ENCODE measurements at places on chromosomes 11 and 22.

GRCh38 chr11:117724104-117724503, 72.9 kb downstream of the DSCAML1 start:
- DNase-seq: no peak

GRCh38 chr22:19434829-19435580, 2.7 kb downstream of the MRPL40 start:
- no peak for DNase-seq

DNA sequence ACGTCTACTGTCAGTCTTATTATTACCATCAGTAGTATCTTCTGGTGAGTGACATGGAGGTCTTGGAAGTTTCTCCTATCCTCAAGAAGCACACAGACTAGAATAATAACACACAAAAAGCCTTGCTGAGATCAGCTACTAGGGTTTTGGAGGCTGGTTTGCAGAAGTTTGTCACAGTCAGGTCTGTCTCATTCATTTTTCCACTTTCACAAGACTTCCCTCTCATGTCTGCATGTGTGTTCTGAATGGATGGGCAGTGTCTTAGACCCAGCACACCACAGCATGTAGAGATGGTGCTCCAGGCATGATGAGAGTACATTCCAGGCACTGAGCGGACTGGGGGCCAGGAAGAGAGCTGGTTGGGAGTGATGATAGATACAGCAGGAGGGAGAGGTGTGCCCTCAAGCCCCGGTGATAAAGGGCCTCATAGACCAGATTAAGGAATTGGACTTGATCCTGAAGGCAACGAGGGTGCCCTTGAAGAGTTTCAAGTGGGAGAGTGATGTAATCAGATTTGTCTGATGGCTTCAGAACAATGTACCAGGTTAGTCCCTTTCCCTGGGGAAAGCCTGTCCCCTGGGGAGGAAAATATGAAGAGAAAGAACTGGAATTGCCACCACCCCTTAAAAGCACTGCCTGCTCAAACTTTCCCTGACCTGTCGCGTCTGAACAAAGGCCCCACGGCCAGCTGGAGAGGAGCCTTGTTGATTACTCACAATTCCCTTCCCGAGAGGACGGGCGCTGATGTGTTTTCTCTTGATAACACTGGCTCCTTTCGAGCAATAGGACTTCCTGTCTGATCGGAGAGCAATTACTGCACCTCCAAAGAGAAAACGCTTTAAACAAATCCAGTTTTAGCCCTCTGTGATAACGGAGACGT, 45.1 kb upstream of the LMO2 start:
- DNase-seq: no peak

- DNase-seq: peak; percentile 27
These were observed at the start of gene CASP1 for GRCh38 chr11:105034813-105035620. CASP1 (minus strand) TSS chr11:105035144; CDS start chr11:105035113, 31 bp downstream.

GRCh38 chr11:116777056-116777455, 4.3 kb upstream of the BUD13 start:
- no peak for DNase-seq

GRCh38 chr11:119030029-119030328, 698 bp downstream of the SLC37A4 start:
- DNase-seq: no peak

DNA sequence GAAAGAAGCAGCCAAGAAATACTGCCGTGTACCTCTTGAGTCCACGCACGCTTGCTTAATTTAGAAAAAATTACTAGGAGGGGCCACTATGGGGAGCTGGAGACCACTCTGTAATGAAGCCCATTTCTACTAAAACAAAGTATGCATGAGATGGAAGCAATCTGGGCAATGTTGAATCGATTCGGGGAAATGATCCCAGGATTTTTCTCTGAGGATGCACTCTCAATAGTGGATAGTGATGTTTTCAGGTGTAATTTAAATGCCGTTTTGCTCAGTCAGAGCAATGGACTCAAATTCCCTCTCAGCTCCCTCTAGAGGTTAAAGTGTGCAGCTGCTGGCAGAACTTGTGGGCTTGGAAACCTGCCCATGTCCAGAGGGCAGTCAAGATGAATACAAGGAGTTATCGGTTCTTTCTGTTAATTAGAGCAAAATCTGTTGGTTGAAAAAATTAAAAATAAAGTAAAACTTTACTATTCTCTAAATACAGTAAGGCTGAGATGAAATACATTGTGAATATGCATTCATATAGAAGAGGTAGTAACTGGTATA, 64.1 kb downstream of the ME3 start:
- DNase-seq: peak; percentile 4

GRCh38 chr11:74592063-74592440, 330 bp upstream of the POLD3 start:
- DNase-seq: no peak

DNA sequence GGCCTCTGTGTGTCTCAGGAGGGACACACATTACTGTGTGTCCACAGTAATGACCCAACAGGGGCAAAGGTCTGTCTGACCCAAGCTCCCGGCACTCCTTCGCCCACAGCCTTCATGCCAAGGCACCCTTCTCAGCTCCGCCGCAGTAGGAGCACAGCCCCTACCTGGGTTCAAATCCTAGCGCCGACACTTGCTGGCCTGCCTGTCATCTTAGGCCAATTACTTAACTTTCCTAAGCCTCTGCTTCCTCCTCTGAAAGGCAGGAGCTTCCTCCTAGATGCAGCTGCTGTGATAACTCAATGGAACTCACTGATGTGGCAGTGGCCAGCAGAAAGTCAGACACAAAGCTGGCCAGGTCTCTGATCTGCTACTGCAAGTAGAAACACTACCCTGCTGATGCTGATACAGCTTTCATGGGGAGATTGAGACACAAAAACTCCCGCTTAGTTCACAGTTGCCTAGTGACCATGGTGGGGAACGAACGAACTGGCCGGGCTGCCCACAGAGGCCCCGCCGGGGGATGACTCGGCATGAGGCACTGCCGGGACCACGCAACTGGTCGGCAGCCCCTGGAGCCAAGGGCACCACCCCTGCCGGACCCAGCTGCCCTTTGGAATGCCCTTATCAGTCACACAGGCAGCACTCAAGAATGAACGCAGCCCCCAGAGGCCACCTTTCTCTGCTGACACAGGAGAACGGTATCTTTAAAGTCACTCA, 8.1 kb downstream of the EHD1 start:
- DNase-seq: no peak

GRCh38 chr11:43576320-43576802, 104.2 kb upstream of the HSD17B12 start:
- no peak for DNase-seq

DNA sequence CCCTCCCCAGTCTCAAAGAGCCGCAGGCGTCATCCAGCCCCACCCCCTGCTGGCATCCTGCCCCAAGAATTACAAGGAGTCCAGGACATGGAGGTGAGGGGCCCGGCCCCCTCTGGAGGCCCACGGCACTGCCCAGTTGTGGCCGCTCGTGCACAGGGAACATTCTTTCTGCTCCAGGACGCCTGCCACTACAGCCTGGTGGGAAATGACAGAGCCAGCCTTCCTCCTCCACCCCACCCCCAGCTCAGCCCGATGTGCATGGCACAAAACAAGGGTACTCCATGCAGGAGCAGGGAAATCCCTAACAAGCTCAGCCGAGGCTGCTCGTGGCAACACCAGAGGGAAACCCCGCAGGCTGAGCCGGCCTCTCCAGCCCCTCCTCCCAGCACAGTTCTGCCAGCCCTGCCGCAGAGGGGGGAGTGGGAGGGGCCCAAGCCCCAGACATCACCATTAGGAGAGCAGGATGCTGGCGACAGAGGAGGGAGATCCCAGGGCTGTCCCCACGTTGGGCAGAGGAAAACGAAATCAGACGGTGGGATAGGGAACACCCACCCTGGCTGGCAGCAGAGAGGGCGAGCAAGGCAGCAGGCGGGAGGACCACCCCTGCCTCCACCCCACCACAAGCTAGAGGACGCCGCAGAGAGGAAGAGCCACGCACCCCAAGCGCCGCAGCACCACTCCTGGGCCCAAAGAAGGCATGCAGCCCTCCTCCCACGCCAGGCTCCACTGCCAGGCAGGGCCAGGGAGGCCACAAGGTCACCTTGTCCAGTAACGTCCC, 10.0 kb downstream of the IGSF9B start:
- DNase-seq: no peak

DNA sequence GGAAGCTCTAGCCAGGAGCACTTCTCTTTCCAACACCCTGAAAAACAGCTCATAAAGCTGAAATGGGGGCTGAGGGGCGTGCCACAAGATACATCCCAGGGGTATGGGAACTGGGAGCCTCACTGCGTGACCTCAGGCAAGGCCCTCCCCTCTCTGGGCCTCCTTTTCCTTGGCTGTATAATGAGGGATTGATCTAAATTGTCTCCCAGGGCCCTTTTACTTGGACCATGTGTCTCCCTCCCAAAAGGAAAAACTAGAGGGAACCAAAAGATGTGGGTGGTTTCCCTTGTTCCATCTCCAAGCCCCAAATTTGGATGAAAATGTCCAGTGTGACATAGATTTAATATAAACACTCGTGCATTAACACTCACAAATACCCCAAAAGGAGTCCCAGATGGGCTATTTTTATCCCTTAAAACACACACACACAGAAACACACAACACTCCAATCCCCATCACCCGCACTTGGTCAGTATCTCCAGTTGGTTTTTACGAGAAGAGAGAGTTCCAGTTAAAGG, 25.9 kb upstream of the SMTN start:
- DNase-seq: no peak

DNA sequence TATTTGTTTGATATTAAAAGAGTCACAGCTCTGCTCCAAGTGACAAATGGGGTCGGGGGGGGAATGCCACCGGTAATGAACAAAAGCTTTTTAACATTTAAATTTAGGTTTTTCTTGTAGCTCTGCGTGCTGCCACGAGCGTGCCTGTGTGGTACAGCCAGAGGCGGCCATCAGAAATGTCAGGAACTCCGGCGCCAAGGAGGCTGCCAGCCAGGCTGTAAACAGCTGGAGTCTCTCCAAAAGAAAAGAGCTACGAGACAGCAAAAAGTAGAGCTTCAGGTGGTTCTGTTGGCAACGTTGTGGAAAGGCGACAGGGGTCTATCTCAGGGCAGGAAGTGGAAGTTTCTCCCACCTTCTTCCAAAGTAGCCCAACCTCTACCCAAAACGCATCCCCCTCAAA, 532.8 kb downstream of the OPCML start:
- no peak for DNase-seq

DNA sequence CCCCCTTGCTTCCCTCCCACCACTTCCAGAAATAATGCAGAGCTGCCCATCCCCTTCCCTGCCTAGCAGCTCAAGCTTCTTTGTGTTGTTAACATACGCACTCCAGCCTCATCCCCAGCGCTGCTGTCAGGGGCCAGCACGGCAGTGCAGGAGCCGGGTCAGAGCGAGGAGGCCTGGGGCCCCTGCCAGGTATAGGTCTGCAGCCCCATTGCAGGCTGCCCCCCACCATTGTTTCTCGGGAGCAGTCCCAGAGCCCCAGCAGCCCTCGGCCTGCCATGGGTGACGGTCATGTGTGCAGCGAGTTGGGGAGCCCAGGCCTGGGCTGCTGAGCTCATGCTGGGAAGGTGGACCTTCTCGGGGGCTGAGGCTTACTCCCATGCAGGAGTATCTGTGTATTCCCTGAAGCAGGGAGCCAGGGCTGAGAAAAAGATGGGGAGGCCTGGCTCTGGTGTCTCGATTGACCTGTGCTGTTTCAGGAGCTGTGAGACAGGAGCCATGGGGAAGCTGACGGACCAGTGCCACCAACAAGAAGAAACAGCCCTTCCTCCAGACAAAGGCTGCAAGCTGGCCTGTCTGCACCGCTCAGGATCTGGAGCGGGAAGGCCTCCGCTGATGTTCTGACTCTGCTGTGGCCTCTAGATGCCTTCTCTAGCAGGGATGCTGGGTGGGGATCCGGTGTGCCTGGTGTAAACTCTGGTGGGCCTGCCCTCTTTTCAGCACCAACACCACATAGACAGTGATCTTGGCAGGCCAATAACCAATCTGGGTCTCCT, 220.5 kb upstream of the B3GAT1 start:
- no peak for DNase-seq

DNA sequence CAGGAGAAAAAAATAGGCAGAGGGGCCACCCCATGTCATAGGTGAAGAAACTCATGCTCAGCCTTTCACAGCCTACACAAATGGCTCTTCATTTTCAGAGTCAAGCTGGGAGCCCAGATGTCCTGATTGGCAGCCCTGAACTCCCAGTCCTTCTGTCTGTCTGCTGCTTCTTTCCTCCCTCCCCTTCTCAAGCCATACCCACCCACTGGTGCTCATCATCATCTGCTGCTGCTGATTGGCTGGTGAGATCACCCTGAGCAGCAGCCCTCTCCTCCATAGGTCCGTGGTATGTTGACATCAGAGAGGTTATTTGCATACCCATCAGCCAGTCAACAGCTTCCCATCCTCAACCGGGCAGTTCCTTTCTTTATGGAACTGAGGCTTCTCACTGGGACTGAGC, 46.1 kb upstream of the PRDM11 start:
- DNase-seq: no peak

GRCh38 chr22:49268924-49269323, 558.7 kb downstream of the BRD1 start:
- no peak for DNase-seq

GRCh38 chr11:122599434-122599833, 56.1 kb upstream of the UBASH3B start:
- DNase-seq: no peak

DNA sequence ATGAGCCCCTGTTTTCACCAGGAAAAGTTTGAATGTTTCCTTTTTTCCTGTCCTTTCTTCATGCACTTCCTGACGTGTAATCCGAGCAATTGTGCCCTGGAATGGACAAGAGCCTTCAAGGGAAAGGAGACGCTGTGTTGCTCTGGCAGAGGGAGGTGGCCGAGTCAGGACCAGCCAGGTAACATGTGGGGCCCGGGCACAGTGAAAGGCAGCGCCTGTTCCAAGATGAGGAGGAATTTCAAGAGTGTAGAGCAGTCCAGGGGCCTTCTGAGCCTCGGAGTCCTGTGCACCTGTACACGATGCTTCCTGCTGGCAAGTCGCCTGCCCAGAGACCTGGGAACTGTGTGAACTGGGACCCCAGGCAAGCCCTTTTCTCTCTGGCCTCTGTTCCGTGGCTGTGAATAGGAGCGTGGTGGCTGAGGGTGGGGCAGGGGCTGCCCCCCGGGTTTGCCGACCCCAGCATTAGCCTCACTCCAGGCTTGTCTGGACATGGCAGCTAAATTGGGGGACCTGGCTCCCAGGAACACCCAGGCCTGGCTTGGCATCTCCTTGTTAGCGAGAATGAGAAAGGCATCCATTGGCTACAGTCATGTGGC, 92.0 kb downstream of the MYEOV start:
- no peak for DNase-seq

DNA sequence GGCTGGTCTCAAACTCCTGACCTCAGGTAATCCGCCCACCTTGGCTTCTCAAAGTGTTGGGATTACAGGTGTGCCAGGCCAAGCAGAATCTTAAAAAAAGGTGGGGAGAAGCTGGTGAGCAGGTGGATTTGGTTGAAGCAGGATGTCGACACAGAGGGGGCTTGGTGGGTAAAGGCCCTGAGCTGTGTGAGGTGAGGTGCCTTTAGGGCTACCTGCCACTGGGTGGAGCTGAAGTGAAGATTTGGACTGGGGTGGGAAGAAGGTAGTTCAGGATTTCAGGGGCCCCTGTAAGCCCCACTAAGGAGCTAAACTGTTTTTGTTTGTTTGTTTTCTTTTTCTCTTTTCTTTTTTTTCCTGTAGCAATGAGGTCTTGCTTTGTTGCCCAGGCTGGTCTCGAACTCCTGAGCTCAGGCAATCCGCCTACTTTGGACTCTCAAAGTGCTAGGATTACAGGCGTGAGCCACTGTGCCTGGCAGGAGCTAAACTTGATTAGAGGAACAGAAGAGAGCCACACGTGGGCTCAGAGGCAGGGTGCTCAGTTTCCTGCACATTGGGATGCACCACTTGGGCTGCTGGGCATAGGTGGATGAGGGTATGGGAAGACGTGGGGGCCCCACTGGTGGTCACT, 6.0 kb downstream of the P2RX6 start:
- DNase-seq: no peak

- DNase-seq: no peak
These were observed 7.5 kb upstream of the MYH9 start for GRCh38 chr22:36395055-36395849.

GRCh38 chr11:68574308-68574707, 110.0 kb upstream of the GAL start:
- no peak for DNase-seq

Measured in activated T-cell treated with anti-CD3 and anti-CD28 coated beads for 4 hours (primary cell).